ENCODE measurements at places on chromosomes 12 and 14.

DNA sequence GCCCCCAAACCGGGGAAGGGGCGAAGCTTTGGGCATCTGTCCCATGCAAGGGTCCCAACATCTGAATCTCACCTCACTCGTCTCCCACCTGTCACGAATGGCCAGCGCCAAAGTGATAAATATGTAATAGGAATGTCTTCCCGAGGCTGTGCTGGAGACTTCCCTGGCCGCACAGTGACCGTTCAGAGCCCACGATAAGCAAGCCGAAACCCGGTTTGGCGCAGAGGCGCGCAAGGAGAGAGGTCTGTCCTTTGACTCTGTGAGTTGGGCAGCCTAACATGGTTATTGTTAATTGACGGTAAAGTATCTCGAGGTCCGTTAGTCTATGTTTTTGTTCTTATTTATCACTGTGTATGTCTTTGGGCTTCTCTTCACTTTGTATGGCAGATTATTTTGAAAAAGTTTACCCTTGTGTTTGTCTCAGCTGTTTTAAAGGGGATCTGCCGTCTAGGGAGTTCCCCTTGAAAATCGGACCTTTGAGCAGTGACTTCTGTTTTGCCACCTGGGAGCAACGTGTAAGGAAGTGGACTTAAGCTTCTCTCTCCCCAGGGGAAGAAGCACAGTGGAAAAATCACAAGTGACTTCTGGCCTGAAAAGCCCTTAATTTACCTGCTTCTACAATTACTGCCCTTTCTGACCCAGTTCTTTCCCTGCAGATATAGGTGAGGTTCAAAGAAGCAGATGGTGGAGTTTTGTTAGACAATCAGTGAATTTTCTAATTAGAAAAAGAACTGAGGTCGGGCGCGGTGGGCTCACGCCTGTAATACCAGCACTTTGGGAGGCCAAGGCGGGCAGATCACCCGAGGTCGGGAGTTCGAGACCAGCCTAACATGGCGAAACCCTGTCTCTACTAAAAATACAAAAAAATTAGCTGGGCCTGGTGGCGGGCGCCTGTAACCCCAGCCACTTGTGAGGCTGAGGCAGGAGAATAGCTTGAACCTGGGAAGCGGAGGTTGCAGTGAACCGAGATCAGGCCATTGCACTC, 1.1 kb upstream of the TM9SF1 start:
- no peak for DNase-seq

- DNase-seq: no peak
Measured at GRCh38 chr12:71452006-71452405, 12.4 kb downstream of the LGR5 start.

DNA sequence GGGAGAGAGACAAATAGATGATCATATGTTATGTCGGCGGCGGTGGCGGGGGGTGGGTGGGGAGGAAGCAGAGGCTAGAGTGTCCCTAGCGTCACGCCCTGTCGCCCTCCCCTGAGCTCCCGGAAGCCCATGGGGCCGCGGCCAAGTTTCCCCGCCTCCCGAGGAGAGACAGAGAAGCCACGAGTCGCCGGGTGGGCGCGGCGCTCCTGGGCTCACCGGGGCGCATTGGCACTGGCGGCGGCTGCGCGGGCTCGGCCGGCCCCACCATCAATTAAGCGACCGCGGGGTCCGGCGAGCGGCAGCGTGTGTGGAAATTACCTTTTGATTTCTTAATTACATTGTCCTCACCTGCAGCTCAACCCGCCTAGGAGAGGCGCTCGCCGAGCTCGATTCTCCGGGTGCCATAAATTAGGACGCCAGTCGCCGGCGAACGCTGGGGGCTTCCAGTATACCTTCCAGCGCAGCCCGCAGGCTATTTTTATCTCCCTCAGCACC, 119.9 kb upstream of the LHX5 start:
- DNase-seq: no peak

DNA sequence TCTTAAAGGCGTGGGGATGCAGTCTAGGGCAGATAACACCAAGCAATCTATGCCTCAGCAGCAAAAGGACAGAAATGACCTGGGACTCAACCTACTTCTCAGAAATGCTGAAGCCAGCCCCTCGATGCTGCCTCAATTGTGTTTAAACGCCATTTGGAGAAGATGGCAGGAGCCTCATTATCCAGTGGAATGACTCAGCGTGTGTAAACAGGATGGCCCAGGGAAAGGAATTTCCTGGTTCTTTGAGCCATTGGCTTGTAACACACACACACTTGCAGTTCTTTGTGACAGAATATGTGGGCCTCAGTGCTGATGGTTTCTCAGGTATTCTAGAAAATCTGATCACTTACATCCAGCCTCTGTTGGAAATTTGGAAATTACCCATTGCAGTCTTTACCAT, 154.3 kb downstream of the NTF3 start:
- no peak for DNase-seq

DNA sequence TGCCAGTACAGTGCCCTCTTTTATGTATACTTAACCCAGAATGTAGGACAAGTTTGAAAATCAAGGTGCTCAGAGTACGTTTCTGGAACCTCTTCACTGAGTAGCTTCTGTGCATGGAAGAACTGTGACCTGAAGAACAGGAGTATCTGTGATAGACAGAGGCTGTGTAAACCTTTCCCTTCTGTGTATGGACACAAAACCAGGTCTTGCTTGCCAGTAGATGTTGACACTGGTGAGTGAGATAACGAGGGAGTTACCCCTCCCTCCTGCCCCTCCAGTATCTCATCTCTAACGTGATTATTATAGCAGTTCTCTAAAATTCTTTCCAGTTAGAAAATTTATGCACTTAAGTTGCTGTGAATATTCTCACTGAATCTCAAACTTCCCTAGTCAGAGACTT, 170.8 kb downstream of the RPL10L start:
- no peak for DNase-seq

DNA sequence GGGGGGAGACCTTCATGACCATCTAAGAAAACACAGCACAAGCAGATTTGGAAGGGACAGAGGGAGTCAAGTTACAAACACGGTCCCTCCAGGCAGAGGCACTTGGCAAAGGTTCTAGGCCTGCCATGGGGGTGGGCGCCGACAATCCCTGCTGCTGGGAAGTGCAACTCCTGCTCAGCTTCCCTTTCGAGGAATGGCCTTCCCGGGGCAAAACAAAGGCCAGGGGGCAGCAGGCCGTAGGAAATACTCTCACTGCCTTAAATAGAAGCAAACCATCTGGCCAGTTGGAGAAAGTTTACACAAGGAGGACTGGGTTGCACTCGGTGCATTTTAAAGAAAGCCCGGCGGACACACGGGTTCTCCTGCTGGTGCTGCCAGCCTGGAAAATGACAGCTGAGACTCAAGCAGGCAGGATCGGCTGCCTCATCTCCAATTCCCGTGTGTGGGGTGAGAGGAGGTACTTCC, 65.8 kb downstream of the ITPK1 start:
- DNase-seq: no peak

GRCh38 chr14:91242635-91243034, 1.9 kb downstream of the GPR68 start:
- no peak for DNase-seq

DNA sequence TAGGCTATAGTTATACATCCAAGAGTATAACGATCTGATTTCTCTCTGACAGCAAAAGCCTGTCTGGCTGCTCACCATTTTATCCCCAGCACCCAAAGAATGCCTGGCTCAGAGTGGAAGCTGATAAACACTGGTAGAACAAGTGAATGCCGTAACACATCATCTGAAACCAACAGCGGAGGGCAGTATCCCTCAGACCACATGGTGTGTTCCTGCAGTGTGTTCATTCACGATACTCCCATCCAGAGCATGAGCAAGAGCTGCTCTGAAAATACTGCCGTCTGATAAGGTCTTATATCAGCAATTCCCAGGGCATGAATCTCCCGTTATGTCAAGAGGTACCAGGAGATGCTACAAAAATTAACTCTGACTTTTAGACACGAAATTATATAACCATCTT, 95.9 kb downstream of the TTC7B start:
- no peak for DNase-seq

DNA sequence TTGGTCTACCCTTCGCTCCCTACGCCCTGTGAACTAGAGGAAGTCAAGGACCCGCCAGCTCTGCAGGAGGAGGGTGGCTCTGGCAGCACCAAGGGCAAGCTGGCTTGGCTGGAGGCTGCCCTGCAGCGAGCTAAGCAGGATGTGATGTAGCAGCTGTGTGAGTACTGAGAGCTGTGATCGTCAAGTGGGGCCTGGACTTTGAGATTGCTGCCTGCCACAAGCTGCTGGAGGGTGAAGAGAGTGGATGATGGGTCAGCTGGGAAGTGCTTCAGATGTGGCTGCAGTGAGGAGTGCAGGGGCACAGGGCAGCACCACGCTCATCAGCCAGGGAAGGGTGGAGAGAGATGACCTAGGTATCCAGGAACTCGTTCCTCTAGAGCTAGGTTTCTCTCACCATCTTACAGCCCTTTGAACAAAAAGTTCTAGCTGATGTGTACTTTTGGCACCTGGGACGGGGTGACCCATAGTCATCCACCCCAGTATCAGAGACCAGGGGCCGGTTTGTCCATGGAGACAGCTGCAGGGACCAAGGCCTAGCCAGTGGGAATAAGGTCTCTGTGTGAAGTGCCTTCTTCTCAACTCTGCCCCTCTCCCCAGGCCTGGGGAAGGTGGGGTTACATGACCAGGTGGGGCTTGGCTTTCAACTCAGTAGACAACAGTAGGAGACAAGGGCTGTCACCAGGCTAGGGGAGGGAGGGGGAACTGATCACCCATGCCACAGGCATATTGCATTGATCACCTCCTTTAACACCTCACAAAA, 3.2 kb downstream of the KRT86 start:
- no peak for DNase-seq

DNA sequence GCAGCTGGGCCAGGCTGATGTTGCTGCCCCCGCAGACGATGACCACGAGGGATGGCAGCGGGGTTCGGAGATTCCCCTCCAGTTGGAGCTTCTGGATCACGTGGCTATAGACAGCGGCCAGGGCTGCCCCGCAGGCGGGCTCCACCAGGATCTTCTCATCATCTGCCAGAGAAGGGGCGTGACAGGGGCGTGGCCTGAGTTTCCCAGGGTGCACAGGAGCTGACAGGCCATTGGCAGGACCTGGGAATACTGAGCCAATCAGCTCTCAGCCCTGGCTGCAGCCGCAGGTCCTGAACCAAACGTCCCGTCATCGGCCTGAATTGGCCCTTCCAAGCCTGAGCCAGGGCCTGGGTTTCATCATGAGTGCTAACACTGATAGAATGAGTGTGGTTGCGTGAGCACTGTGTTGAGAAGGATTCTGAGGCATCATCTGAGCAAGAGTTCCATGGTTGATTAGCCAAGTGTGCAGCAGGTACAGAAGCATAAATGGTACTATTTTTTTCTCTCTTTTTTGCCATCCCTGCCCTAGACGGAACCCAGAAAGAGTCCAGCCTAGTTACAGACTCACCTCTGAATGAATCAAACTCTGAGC, 10.6 kb downstream of the SDS start:
- no peak for DNase-seq

DNA sequence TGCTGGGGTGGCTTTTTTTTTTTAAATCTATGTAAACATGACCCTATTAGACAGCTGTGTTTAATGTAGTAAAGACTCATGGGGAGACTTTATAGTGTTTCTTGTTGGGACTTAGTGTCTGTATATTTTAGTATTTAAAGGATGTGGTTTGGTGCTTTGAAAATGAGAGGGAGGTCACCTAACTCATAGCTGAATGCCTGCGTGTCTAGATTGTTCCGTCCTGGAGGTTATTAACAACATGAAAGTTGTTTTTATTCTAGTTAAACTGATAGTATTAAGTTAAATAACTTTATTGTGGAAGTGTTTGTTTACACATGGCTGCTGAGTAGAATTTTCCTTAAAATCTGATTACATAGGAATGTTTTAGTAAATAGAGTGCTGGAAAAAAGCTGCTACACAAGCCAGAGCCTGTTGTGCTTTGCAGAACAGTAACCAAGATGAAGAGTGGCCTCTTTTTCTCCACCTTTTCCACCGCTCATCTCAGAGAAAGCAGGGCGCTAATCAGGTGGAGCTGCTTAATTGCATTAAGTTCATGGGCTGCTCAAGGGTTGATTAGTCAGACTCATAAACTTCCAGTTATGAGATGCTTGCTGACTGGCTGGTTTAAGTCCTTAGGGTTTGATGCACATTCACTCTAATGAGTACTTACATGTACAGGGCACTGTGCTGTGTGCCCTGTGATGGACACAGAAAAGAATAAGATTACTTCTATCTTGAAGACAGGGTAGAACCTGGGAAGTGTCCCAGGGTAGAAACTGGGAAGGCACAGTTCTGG, 62.7 kb downstream of the FBXO34 start:
- no peak for DNase-seq

DNA sequence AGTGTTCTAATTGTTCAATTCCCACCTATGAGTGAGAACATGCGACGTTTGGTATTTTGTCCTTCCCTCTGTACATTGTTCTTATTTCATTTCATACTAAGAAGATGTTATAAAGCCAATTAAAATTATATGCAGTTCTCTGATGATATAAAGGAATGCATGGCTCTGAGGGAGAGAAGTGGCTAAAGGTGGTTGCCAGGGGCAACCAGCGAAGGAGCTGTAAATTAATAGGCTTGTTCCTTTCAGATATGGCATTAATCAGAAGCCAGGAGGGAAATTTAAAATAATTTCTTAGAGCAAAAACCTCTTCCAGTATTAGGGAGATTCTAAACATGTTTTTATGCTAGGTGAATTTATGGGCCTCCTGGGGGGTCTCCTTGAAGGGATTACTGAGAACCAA, 227.8 kb downstream of the TMEM117 start:
- no peak for DNase-seq

DNA sequence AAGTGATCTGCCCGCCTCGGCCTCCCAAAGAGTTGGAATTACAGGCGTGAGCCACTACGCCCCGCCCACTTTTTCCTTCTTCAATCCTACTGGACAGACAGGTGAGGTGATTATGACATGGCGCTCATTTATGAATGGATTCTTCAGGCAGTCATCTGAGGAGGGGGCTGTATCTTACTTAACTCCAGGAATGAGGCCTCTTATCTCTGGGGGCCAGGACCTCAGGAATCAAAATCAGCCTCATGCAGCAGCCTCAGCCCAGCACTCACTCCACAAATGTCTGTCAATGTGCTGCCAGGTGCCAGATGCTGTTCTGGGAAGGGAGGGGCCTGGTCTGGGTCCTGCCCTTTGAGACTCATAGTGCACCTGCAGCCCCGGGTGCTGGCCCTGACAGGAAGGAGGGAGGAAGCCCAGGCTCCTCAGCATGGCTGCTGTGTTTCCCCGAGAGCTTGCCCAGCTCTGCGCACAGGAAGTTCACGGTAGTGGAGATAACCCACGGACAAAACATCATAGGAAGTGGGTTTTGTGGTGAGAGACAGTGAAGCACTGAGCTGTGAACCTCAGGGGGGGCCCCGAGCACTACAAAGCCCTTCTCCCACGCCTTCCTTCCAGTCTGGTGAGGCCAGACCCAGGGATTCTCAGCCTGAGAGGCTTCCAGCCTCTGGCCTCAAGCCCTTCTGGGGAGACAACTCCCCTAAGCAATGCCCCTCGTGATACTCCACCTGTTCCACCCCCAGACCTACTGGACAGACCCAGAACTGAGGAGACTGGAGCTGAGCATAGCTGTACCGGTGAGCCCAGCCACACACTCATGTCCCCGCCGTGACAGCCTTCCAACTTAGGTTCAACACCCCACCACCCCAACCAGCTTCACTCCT, 22.3 kb downstream of the GALNT6 start:
- DNase-seq: peak; percentile 56

- DNase-seq: no peak
Measured at GRCh38 chr14:74804219-74804825, 41.2 kb downstream of the YLPM1 start.
